Hippocampal formation (tissue), 2 donors: ENCODE measurements at places on chromosomes 3 and 15.

DNA sequence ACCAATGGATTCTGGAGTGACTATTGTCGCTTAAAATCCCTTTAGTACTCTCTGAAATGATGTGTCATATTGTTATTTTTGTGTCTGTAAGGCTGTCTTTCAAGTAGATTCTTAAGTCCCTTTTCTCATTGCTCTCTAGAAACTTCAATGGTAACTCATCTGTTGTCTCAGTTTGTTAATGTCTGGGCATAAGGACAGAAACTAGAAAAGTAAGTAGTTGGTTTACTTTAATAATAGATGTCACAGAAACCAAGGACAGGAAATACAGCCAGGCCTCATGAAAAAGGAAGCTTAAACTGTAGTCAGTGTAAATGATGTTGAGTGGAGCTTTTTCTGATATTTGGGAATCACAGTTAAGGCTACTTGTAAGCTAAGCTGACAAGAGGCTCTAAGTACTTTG, 730.2 kb upstream of the DPPA4 start:
- no peak for DNase-seq

GRCh38 chr15:91099616-91099994, 452 bp upstream of the SV2B start:
- peak; percentile 37 for DNase-seq

DNA sequence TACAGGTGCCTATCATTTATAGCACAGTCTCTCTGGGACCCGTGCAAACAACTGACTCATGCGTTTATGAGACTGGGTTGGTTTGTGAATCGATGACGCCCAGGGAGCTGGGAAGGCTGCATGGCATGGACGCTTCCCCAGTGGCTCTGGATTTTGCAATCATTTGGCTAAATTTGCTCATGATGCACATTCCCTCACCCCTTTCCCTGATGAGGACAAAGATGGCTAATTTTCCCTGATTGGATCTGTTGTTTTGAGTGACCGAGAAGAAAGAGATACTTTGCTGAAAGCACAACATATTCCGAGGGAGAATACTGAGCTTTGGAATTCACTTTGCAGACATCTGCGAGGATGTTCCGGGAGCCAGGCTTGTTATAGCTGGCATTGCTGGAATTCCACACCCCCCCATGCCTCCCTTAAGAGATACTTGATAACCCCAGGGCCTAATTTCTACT, 51.1 kb downstream of the CGNL1 start:
- DNase-seq, result no peak

DNA sequence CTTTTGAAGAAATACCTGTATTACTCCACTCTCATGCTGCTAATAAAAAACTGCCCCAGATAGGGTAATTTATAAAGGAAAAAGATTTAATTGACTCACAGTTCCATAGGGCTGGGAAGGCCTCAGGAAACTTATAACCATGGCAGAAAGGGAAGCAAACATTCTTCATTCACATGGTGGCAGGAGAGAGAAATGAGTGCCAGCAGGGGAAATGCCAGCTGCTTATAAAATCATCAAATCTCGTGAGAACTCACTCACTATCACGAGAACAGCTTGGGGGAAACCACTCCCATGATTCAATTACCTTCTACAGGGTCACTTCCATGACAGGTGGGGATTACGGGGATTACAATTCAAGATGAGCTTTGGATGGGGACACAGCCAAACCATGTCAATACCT, 18.7 kb downstream of the MFSD1 start:
- DNase-seq, result no peak

- no peak for DNase-seq
These were observed 195.6 kb downstream of the XXYLT1 start for GRCh38 chr3:195075199-195075940.

- no peak for DNase-seq
These were observed 27.7 kb upstream of the VPS33B start for GRCh38 chr15:91050128-91050455.
